Left kidney (tissue), 8 donors: ENCODE measurements at places on chromosomes 11 and 22.

DNA sequence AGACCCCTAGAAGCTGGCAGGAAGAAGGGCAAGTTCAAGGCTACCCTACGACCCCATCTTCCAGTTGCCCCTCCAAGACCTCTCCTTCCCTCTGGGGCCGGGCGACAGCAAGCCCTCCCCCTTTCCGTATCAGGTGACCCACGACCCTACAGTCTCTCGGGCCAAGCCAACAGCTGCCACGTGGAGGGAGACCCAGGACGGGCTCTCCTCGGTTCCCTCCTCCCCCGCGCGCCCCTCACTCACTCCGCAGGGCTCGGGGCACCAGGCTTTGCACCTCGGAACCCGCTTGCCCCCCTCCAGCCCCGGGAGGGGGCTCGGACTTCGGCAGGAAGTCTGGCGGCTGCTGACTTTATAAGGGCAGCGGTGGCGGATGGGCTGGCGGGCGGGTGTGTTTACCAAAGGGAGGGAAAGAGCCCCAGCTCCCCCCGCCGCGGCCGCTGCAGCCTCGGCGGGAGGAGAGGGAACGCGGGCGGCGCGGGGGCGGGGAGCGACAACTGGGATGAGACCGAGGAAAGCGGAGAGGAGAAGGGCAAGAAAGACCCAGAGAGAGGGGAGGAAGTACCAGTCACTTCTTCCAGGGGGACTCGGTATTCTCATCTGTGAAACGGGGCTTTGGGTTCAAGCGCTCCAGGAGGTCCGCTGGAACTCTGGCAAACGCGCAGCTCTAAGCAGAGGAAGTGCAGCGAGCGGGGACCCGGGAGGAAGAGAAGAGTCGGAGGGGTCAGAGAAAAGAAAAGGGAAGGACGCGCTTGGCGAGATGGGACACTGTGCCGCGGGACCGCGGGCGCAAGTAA is 767 bp downstream of the SLC43A1 start:
- peak; percentile 38 for DNase-seq

DNA sequence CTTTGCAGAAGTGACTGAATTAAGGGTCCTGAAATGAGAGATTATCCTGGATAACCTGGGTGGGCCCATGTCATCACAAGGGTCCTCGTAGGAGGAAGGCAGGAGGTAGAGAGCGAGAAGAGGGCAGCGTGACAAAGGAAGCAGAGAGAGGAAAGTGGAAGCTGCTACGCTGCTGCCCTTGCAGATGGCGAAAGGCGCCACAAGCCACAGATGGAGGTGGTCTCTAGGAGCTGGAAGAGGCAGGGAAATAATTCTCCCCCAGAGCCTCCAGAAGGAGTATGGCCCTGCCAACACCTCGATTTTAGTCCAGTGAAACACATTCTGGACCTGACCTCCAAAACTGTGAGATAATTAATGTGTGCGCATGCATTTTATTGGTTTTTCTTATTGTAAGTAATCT is 13.4 kb downstream of the TMEM184B start:
- DNase-seq: no peak

- no peak for DNase-seq
Measured at GRCh38 chr22:31647066-31647465, 14.9 kb downstream of the PISD start.

GRCh38 chr11:9606809-9607510 is 33.5 kb downstream of the WEE1 start:
- DNase-seq: no peak

GRCh38 chr22:44231233-44231632 is 50.5 kb downstream of the PARVG start:
- no peak for DNase-seq

DNA sequence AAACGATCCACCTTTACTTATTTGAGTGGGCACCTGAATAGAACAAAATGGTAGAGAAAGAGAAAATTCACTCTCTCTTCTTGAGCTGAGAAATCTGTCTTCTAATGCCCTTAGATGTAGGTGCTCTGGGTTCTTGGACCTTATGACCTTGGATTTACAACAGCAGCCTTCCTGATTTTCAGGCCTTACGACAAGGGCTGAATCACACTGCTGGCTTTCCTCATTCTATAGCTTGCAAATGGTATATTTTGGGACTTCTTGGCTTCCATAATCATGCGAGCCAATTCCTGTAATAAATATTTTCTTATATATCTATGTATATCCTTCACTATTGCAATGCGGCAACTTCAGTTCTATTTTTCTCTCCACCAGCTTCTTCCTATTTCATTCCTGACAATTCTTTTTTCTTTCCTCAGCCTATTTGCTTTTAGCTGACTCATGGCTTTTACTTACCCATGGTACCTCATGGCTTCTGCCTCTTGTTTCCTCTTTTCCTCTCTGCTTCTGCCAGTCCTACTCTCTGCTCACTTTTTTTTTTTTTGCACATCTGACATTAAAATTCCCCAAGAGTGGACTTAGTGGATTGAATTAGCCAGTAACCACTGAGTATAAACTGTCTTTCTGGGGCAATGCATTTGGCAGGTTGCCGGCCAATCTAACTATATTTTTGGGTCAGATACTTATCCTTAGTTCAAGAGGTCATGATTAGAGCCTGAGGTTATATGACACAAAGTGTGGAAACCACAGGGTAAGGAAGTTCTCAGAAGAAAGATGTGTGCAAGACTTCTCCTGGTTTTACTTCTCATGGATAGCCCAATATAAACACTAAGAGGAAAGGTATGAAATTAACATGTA is 359.5 kb downstream of the TMEM135 start:
- no peak for DNase-seq

- no peak for DNase-seq
Measured at GRCh38 chr22:43476341-43476740, 64.5 kb downstream of the MPPED1 start.

DNA sequence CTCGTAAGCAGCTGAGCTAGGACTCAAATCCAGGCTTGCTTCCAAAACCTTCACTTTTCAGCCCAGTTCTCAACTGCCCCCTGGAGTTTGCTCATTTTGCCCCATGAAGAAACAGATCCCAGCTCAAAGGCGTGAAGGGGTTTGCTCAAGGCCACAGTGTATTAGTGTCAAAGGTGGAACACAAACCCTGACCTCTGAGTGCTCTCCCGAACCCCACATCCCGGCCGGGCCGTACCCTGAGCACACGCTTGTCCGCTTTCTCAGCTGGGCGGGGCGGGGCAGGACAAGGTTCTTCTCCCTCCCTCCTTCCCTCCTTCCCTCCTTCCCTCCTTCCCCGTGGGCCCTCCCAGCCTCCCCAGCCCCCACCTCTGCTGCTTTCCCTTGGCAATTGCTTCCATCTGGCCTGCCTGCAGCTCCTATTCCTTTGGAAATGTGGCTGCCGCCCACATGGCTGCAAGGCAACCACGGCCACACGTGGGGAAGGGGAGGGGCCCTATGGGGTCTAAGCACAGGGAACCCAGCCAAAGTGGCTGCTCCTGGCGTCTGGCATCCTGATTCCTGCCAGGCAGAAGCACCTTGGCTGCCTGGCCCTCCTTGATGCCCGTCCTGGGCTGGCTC is 4.1 kb downstream of the ST3GAL4 start:
- DNase-seq: no peak

DNA sequence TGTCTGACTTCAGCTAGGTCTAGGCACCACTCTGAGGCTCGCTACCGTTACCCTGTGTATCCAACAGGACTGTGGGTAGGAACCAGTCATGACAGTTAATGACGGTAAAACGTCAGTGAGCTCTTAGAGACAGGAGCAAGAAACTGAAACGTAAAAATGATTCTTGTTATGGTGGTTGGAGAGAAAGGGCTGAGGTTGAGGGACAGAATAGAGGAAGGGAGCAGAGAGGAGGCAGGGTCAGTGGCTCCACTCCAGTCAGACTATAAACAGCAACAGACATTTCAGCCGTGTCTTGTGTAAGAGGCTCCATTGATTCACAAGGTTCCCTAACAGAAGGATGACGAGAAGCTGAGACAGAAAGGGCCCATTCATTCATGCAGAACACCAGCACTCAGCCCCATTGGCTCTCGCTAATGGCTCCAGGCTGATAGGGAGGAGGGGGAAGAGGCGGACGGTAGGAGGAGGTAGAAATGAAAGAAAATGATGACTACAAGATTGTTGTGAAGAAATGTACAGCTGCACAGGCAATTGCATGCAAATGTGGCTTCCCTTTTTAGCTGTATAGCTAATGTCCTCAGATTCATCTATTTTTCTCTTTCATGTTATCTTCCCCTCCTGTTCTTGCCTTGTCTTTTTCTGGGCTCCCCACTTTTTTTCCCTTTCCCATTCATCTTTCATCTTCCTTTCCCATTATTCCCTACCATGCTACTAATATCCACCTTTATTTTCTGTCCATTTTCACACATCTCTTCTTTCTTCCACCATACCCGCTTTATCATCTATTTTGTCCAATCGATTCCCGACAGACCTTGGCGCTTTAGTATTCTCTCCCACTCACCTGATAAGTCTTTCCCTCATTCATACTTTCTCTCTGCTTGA is 34.3 kb downstream of the ETS1 start:
- no peak for DNase-seq

DNA sequence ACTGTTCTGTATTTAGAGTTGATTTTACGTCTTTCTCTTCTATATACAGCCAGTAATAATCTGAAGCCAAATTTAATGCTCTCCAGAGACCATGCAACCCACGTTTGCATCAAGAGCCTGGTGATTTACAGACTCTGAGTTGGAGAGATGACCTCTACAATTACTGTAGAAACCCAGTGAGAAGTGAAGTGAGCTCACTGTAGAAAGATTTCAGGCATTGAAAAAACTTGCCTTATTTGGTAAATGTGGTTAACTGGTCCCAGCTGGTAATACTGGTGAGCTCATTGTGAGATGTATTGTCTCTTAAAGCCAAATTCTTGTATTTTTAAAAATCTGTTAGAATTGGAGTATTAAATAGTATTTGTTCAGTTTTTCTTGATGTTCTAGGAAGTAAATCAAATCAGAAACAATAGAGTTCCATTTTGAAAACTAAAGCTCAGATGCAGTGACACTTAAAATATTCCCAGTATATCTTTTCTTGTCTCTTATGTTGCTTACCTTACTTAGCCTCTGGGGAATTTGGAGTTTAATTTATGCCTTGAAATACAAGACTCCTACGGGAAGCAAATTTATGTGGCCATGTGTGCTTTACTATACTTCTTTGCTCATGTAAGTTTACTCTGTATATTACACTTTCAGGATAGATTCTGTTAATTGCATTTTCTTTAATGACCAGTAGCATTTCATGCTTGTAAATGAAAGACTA is 189.9 kb downstream of the ARHGAP42 start:
- peak; percentile 86 for DNase-seq

- no peak for DNase-seq
Measured at GRCh38 chr11:123567466-123567865, 87.0 kb downstream of the SCN3B start.

DNA sequence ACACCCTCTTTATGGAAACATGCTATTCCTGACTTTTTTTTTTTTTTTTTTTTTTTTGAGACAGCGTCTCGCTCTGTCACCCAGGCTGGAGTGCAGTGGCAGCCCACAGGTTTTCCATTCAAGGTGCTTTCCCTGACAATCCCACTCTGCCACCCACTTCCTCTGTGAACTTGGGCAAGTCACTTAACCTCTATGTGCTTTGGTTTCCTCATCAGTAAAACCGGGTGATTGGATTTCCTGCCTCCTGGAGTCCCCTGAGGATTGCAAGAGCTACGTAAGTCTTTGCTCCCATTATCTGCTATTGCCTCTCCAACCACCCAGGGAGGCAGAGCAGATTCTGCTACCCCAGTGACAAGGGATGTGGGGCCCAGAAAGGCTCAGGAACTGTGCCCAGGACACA is 54.1 kb downstream of the CELSR1 start:
- DNase-seq: no peak

- no peak for DNase-seq
Measured at GRCh38 chr11:113138731-113139130, 175.7 kb upstream of the TTC12 start.

DNA sequence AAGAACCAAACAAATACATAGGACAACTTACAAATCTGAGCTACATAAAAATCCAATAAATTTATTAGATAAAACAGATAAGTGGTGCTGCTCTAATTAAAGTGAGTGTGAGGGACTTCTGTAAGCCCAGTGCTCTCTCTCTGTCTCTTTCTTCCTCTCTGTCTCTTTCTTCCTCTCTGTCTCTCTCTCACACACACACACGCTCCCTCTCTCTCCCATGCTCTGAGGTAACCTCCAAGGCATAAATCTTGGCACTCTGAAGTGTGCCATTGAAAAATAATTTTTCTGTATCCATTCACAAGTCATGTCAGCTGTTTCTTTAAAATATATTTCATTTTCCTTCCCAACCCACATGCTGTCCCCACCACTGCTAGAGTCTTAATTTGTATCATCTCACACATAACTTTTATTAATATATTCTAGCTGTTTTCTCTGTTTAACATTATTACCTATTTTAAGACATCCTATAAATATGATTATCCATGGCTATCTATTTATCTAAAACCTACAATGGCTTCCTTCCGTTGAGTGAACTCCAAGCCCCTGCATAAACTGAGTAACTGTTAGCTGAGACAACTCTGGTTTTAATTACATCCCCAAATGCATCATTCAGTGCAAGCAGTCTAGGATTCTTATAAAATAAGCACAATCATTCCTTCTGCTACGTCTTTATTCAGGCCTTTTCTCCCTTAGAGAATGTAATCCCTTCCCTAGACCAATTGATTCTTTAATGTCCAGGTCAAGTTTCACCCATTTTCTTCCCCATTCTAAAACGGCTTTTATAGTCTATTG is 57.4 kb upstream of the SLC5A12 start:
- DNase-seq: no peak

DNA sequence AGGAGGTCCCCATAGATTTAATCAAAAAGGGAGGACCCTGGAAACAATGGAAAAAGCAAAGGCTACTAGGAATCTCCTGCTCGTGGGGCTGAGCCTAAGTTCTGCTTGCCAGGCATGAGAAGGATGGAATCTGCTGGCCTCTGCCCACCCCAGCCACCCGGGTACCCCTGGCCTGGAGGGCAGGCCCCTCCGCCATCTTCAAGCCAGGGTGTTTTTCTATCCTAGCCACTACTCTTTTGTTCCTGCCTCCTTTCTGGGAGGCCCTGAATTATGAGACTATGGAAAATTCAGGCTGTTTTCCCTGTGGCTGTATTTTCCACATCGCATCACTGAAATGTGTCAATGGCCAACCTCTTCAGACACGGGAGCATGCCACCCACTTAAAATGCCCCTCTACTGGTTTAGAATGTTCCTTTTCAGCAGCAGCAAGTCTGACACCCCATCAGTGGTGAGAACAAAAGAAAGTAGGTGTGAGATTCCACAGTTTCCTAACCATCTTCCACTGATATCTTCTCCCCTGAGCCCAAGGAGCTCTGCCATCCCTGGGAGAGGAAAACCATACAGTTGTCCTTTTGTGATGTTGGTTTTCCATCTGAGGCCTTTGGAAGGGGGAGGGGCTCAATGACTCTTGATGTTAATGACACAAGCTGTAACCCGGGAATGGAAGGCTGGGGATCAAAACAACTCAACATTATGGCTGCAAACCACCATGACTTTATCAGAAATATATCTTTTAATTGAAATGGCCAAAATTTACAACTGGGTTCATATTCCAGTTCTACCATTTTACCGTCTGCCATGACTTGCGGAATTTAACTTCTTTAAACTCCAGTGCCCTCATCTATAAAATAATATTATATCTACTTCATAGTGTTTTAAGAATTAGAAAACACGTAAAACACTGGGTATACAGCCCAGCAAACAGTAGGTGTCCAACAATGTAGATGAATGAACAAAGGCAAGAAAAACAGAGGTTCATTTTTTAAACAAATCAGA is 22.2 kb downstream of the DKK3 start:
- no peak for DNase-seq

- DNase-seq: no peak
Measured at GRCh38 chr11:3123761-3124733, 41.1 kb downstream of the OSBPL5 start.
